SW 1271 (cell line): ENCODE measurements at places on chromosomes 13 and 19.
A peak's percentile ranks its signal among the peaks of the same experiment; 100 is the strongest.

DNA sequence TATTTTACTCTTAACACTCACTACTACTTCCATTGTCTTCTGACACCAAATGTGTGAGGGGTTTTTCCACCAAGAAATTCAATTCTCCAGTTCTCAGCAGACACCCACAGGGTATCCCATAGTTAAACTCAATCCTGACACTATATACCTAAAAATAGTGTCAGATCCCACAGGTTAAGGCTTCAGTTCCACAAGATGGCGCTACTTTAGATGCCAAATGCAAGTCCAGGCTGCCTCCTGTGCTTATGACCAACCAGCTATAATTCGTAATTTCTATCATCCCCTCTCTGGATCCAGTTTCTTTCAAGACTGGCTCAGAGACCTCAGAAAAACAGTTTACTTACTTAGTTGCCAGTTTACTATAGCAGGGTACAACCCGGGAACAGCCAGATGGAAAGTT is 1146.2 kb upstream of the SPRY2 start:
- DNase-seq, result peak; percentile 39

DNA sequence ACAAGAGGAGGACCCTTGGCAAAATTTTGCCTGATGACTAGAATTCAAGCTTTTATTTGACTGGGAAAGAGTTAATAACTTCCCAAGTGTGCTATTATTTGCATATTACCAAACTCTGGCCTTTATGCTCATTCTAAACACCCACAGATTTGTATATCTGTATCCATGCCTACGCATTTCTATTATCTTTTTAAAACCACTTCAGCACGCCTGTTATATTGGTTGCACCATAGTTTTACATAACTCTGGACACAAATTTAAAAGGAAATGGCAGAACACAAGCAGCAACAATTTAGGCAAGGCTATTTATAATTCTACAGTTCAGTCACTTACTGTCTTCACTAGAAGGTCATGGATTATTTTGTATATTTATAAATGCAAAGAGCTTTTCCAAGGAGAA is 3.7 kb upstream of the RASL11A start:
- DNase-seq, result no peak

DNA sequence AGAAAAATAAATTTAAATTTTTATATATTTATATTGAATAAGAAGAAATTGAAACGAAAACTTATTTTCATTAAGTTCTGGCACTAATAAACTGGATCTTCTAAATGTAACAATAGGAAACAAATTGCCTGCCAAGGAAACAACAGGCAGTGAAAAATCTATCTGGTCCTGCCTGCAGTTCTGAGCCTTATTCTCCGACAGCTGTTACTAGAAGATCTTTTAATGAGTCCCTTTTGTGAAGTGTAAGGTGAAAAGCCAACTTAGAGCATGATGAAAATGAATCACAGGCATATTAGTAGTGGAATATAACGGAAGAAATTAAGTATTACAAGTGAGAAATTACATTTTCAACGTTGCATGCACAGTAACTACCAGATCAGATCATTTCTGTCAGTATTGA is 1002.7 kb upstream of the PCDH20 start:
- no peak for DNase-seq

DNA sequence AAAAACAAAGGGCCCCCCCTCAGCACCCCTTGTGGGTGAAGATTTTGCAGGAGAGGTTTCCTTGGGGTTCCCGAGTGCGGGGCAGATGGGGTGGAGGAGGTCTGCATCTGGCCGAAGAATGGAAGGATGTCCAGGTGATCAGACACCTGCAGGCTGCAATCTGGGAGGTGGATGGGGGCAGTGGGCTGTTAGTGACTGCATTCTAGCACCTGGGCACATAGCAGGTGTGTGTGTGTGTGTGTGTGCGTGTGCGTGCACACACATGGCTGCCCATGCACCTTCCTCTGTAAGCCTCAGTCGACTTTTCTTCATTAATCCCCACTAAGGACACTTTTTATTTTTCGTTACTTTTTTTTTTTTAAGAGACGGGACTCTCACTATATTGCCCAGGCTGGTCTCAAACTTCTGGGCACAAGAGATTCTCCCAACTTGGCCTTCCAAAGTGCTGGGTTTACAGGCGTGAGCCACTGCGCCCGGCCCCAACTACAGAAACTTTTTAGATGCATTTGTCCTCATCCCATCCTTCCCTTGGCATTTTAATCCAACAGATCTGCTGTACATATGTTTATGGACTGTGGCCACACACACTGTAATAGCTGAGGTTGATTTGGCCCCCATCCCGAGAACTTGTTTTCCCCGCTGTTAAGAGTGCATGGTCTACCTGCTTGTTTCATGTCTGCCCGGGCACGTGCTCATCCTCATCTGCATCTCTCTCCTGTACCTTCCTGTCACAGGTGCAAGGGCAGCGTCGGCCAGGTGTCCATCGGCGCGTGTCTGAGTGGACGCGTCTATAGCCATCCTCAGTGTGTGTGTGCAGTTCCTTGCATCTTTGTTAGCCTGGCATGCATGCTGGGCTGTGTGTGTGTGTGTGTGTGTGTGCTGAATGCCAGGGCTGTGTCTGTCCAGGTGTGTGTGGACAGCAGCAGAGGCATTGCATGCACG is 731 bp downstream of the MAG start:
- DNase-seq, result no peak

GRCh38 chr19:14063105-14063504 is 1.2 kb upstream of the PALM3 start:
- DNase-seq, result no peak

DNA sequence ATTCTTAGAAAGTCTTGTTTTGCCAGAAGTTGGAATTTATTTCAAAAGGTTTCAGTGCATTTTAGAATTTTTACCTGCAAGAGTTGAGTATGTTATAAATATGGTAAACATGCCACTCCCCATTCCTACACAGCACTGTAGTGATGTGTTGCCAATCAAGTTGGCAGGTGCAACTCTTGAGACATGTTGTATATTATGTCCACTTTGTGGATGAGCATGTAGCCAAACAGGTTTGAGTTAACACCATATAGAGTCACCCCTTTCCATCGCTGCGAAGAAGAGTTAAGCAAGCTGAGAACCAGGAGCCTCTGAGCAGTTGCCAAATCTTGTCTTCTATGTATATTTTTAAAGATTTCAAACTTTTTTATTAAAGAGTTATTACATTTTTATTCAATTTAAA is 359.8 kb downstream of the LMO7 start:
- no peak for DNase-seq

- no peak for DNase-seq
Observed at GRCh38 chr13:46778095-46778494, 18.9 kb downstream of the ESD start.
